ENCODE measurements at places on chromosomes 5 and 9.
A peak's percentile ranks its signal among the peaks of the same experiment; 100 is the strongest.

GRCh38 chr5:102691434-102691833, 63.7 kb upstream of the PAM start:
- peak; percentile 36 for DNase-seq
- H3K4me3 ChIP-seq: no peak overlapping the region
- no peaks in the 10 kb centered on the region for H3K4me1 ChIP-seq
- no peak overlapping the region for H3K27ac ChIP-seq
- no peaks in the 10 kb centered on the region for H3K36me3 ChIP-seq

GRCh38 chr5:96293966-96294883, 138.8 kb downstream of the PCSK1 start:
- no peak overlapping the region for H3K4me3 ChIP-seq
- no peaks in the 10 kb centered on the region for H3K27me3 ChIP-seq
- no peak overlapping the region for H3K27ac ChIP-seq
- no peaks in the 10 kb centered on the region for H3K36me3 ChIP-seq

GRCh38 chr5:109532773-109533364, 123.1 kb upstream of the PJA2 start:
- H3K4me1 ChIP-seq: no peaks in the 10 kb centered on the region
- DNase-seq: peak; percentile 9
- H3K4me3 ChIP-seq: no peak overlapping the region
- no peak overlapping the region for H3K27ac ChIP-seq

DNA sequence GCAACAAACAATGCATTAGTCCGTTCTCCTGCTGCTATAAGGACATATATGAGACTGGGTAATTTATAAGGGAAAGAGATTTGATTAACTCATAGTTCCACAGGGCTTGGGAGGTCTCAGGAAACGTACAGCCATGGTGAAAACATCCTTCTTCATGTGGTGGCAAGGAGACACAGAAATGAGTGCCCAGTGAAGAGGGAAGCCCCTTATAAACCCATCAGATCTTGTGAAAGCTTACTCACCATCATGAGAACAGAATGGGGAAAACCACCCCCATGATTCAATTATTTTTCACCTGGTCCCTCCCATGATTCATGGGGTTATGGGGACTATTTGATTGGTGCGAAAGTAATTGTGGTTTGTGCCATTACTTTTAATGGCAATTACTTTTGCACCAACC, 655.8 kb upstream of the SEMA6A start:
- no peak overlapping the region for H3K27ac ChIP-seq
- DNase-seq: no peak
- H3K4me1 ChIP-seq: no peaks in the 10 kb centered on the region
- no peak overlapping the region for H3K4me3 ChIP-seq
- no peaks in the 10 kb centered on the region for H3K27me3 ChIP-seq
- no peaks in the 10 kb centered on the region for H3K36me3 ChIP-seq
